ENCODE measurements at places on chromosomes 3 and 15.

GRCh38 chr15:77759896-77760592 is 127.3 kb upstream of the LINGO1 start:
- no peak for DNase-seq

- DNase-seq: peak; percentile 59
These were observed 41.7 kb upstream of the MYO5C start for GRCh38 chr15:52337198-52337853.

- DNase-seq: no peak
These were observed 188.3 kb downstream of the IL5RA start for GRCh38 chr3:2921903-2922302.

- DNase-seq: no peak
These were observed 217.7 kb downstream of the ABHD5 start for GRCh38 chr3:43908456-43908855.

DNA sequence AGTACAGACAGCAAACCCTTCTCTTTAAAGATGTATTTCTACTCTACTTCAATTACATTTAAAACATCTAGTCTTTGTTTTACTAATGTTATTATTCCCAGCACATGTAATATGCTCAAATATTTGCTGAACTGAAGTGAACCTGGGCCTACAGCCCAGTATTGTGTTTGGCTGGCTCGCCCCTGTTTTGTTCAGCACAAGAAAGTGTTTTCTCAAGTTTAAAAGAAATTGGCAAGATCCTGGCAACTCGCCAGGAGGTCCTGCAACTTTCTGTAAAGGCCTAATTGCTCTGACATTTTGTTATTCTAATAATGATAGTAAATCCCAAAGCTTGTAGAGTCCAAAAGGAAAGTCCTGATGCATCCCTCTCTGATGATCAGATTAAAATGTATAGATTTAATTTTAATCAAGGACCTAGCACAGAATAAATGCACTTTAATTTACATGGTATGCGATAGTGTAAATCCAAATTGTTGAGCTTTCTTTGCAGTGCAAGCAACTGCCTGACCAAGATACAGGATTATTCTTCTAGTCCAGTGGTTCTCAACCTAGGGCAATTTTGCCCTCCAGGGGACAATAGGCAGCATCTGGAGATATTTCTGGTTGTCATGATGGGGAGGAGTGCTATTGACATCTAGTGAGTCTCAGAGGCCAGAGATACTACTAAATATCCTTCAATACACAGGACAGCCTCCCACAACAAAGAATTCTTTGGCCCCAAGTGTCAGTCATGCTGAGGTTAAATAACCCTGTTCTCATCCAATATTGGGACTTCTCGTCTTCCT is 35.7 kb upstream of the TMOD3 start:
- no peak for DNase-seq

GRCh38 chr3:151008699-151009098 is 36.2 kb upstream of the CLRN1 start:
- DNase-seq: peak; percentile 65
